ENCODE measurements at places on chromosomes 5 and 9.

DNA sequence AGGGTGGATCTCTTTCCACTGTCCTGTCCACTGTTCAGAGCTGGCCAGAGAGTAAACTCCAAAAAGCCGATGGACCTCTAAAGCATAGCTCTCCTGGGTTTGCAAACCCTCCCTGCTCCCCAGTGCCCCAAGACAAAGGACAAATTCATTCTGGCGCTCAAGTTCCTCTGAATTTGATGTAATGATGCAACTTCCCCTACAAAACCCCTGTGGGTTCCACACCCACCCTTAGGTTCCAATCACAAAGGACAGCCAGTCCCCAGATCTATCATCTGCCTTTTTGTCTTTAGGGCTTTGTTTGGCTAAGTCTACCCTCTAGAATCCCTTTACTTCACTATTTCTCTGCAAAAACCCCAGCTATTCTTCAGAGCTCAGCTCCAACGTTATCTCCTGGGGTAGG, 57.4 kb upstream of the SLC25A51 start:
- no peak for DNase-seq

GRCh38 chr5:130963798-130964197, 201.3 kb downstream of the HINT1 start:
- DNase-seq = peak; percentile 2

GRCh38 chr5:143552680-143553079, 149.2 kb upstream of the NR3C1 start:
- DNase-seq = no peak

DNA sequence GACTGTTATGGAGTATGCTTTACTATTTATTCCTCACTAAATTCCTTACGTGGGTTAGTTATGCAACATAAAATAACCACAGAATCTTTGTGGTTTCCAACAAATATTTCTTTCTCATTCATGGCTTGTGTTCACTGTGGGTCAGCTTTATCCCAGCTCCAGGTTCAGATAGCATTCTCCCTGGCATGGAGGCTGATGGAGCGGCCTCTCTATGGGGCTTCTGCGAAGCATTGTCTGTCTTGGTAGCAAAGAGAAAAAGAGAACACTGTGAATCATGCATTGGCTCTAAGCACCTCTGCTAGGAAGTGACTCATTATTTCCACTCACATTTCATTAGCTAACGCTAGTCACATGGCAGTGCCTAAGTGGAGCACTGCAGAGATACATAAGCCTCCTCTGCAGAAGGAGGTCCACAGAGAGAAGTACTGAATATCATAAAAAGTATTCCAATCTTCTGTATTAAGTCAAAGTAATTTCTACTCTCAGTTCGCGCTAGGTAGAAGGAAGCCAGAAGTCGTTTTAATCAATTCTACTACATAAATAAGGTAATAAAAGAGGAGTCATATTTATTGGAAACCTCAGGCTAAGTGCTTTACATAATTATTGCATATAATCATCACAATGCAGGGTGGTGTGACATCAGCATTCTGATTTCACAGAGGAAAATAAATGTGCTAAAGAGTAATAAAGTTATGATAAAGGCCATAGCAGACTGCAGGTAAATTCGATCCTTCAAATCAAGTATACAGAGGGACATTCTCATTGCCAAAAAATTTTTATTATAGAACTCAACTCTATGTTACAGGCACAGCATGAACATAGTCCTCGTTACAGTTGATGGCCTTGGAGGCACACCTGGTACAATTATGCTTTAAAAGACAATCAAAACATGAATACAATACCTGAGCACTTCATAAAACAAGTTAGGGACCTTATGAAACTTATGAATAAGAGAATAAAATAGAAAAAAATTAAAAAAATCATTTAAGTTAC, 531.1 kb downstream of the CETN3 start:
- DNase-seq = peak; percentile 98

GRCh38 chr9:127088724-127089615, 33.5 kb downstream of the ANGPTL2 start:
- DNase-seq = no peak

DNA sequence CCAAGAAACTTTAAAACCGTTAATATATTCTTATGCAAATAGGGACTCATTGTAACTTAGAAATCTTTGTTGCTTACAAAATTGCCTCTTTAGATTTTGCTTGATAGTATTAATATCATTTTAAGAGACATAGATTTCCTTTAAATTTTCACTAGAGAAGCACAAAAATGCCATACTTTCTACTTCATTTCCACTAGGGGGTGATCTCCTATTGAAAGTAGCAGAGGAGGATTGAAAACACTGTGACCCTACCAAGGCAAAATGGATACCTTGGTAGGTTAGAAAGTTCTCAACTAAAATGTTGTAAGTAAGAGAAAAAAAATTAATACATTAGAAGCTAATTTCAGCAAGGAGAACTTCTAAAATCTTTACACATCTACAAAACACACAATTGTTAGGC, 204.9 kb downstream of the CHSY3 start:
- DNase-seq = peak; percentile 71

GRCh38 chr5:62287237-62287636, 18.8 kb upstream of the KIF2A start:
- DNase-seq = no peak

DNA sequence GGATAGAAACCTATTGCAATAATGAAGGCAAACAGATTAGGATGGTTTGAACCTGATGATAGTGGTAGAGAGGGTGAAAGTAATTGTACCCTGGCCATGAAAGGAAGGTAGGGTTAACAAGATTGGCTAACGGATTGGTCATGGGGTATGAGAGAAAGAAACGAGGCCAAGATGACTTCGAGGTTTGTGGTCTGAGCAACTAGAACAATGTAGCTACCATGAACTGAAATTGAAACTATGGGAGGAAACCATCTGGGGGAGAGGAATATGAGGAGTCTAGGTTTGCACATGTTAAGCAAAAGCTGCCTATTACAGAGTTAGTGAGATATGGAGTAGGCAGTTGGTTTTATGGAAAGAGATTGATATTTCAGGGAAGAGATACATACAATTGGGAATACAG, 406.0 kb downstream of the PRELID2 start:
- peak; percentile 16 for DNase-seq

DNA sequence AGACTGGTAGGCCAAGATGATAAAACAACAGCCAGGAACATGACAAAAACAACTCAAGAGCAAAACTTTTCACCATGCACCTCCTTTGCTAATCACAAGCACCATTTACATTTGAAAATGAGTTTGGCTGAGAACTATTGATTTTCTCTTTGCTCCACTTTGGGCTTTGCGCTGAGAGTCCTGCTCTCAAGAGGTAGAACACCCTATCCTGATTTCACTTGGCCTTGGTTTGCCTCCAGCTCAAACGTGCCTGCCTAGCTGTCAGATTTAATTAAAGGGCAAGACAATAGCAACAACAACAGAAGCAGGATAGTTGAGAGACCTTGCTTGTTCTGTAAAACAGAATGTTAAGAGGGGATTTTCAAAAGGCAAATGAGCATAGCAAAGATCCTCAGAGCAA, 128.2 kb upstream of the ASTN2 start:
- DNase-seq = no peak

GRCh38 chr9:135887021-135887507, 20.3 kb downstream of the CAMSAP1 start:
- no peak for DNase-seq

GRCh38 chr9:1941989-1942388, 73.2 kb upstream of the SMARCA2 start:
- peak; percentile 10 for DNase-seq

GRCh38 chr5:67035098-67035740, 161.4 kb downstream of the CD180 start:
- no peak for DNase-seq

GRCh38 chr9:9598723-9599122, 1014.1 kb downstream of the PTPRD start:
- DNase-seq = no peak

- no peak for DNase-seq
Observed at GRCh38 chr5:179457612-179458011, 92.7 kb upstream of the RUFY1 start.

DNA sequence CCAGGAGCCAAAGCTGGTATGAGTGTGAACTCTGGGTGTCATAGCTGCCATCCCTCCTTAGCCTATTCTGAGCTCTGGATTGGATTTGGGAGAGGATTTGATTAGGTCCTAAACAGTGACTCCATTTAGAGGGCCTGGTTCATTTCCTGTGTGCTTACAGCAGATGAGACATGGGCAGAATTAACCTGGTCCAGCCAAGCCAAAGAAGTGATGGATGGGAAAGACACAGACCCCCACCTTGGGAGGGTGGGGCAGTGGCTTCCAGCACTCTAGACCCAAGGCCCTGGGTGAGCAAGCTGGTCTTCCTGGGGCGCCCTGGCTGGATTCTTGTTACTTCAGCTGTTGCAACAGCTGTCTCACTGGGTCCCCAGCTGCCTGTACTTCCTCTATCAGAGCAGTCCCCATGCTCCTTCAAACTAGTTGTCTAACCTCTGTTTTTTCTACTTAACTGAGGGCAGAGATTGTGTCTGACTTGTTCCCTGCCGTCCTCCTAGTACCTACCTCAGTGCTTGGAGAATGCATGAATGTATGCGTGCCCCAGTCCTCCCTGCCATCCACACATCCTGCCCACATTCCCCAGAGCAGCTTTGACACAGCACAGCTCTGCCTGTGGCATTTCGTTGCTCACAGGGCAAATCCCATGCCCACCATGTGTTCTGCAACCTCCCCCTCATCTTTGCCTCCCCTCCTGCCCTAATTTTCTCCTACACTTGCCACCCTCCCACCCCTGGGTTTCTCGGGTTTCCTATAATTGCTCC, 115.9 kb downstream of the RGS3 start:
- peak; percentile 60 for DNase-seq

DNA sequence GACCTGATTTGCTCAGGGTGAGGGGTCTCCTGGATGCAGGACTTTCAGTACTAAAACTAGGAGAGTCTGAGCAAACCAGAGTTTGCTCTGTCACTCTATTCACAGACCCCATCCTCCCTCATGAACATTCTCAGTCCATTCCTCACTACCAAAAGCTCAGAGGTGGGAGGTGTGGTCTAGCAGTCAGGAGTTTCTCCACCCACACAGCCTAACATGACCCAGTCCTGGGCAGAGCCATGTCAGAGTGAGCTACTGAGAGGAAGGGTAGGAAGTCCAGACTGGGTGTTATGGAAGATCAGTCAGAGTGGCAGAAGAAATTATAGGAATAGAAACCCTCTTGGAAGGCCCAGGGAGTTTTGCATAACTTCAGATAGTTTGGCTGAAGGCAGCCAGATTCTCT, 113.3 kb upstream of the GRAMD2B start:
- DNase-seq = peak; percentile 15

DNA sequence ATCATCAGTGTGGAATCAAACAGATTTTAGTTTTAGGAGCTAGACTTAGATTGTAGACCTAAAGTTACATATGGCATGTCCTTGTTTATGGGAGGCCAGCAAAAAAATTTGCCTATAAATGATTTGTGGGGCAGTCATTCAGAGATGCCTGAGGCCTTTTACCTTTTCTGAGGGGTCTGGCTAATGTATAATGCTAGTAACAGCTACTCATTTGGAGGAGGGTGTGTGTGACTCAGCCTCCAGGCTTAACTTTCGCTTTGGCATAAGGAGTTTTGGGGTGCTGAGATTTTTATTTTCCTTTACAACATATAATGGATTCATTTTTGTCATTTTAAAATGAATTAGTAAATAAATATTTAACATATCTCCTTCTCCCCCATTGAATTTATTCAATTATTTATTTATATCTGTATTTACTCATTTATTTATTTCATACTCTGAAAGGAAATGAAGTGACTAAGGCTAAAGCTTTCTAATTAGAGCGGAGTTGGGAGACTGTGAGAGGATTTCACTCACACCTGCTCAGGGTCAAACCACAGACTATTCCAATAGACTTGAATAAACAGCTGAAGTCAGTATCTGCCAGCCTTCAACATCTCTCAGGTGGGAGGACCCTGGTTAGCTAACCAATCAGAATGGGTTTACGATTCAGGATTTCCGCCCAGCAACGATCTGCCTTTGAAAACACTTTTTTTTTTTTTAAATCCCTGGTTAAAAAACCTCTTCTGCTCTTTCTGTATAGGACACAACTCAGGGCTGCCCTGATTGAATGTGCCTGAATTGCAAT, 487.5 kb upstream of the SGCD start:
- no peak for DNase-seq

All from choroid plexus epithelial cell (primary cell).